ENCODE measurements at places on chromosomes 2 and 18.

- DNase-seq: no peak
Observed at GRCh38 chr2:129775952-129776653, 203.4 kb upstream of the RAB6C start.

DNA sequence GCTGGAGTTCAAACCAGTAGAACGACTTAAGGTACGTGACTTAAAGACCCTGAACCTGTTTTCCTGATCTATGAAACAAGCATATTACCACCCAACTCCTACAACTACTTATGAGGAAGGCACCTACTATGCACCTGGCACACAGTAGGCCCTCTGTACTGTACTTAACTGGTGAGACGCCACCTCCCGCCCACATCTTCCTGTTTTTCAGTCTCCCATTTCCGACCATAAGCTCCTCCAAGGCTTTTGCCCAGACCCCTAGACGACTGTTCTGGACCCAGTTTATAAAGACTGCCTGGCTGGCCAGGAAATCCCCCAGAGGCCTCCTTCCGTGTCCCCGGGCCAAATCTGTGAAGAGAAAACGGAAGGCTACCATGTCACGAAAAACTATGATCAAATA, 1.5 kb downstream of the GALNT14 start:
- DNase-seq: no peak

GRCh38 chr18:36035253-36035652, 32.1 kb downstream of the RPRD1A start:
- peak; percentile 35 for DNase-seq

DNA sequence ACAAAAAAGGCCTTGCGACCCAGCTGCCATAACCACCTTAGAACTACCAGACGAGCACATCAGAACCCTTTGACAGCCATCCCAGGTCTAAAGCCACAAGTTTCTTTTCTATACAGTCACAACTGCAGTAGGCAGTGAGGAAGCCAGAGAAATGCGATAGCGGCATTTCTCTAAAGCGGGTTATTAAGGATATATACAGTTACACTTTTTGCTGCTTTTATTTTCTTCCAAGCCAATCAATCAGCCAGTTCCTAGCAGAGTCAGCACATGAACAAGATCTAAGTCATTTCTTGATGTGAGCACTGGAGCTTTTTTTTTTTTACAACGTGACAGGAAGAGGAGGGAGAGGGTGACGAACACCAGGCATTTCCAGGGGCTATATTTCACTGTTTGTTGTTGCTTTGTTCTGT, 48.8 kb downstream of the FEZ2 start:
- DNase-seq: no peak

- no peak for DNase-seq
Observed at GRCh38 chr2:30356071-30356470, 91.0 kb upstream of the LCLAT1 start.

GRCh38 chr2:64166212-64166611, 22.0 kb upstream of the PELI1 start:
- no peak for DNase-seq

- DNase-seq: no peak
Observed at GRCh38 chr2:41180387-41180786, 728.5 kb upstream of the SLC8A1 start.

All from NCI-H2029 (cell line).